ENCODE measurements at places on chromosomes 3 and 15. TPM values are rescaled to one million over a fixed set of nuclear protein-coding genes. Genes with fewer than 3 reads are reported as not detected.

DNA sequence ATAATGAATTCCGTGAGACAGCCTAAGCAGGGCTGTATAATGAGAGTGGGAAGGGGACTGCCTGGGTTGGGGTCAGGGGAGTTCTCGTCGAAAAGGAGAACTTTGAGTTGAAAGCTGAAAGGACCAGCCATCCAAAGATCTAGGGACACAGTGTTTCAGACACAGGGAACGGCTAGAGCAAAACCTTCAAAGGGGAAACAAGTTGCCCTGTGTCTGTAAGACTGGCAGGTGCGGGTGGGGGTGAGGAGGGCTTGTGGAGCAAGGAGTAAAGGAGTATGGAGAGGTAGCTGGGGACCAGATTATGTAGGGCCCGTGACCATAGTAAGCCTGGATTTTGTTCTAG lies 1.3 kb upstream of the SRP14 start:
- DNase-seq: no peak

DNA sequence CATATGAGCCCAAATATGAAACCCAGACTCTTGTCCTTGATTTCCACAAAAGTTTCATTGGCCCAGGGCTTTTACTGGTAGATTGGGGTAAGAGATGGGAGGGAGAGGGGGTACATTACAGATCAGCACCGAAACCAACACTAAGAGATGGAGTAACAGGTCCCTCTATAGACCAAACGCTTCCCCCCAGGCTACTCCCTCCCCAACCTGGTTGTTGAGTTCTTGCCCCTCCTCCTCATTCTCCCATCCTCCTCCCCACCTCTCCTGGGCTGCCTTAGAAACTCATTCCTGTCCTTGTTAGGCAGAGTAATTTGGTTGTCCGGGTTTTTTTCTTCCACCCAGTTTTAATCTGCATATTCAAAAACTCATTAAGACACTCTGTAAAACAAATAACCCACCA lies 74.1 kb downstream of the MESD start:
- DNase-seq: peak; percentile 66

The BTBD1 gene
- total RNA-seq: 34.2 TPM

The NGRN gene
- 88.5 TPM for total RNA-seq

The UNC13C gene
- total RNA-seq: 0.07 TPM

The ACAA1 gene
- total RNA-seq: 46.5 TPM

DNA sequence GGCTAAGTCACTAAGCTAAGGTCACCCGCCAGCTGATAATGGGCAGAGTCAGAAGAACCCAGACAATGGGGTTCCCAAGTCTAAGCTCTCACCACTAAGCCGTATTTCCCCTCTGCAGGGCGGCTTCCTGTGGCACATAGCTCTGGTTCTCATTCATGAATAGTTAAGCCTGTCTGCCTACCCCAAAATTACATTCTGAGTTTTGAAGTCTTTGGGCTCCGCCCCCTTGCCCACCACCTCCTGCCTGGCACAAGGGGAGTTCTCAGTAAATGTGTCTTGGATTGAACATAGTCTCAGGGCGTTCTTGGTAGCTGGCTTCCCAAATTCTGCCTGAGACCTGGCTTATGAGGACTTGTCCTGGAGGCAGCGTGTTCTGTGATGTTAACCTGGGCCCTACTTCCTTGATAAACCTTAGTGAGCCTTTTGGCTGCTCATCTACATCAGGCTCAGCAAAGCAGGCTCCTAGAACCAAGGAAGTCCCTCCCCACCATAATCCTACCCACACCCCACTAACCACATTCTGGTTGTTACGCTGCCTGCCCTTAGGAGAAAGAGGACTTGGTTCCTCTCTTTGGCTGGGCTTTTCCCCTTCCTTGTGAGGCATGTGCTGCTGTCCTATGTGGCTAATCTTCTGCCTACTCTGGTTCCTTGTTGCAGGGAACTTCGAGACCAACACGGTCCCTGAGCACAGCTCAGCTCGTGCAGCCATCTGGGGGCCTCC lies 54.9 kb downstream of the STARD5 start:
- DNase-seq: no peak

GRCh38 chr15:31228980-31229826 lies 97.4 kb upstream of the KLF13 start:
- peak; percentile 27 for DNase-seq

The CHRNA7 gene
- total RNA-seq: 5.6 TPM

DNA sequence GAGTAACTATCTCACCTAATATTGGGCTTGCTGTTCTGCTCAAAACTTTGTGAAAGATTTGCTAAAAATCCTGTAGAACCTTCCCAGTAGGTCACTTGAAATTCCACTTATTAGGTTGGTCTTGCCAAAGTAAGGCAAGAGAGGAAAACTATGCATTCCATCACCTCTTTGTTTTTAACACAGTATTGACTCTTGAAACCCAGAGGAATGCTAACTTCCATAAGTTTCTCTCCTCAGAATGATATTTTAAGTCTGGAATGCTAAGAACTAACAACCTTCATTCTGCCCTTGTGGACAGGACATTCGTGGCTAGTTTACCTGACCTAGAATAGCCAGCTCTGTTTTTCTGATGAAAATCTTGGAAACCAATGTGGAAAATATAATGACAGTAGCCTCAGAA lies 154.5 kb downstream of the TMCO5A start:
- DNase-seq: no peak

DNA sequence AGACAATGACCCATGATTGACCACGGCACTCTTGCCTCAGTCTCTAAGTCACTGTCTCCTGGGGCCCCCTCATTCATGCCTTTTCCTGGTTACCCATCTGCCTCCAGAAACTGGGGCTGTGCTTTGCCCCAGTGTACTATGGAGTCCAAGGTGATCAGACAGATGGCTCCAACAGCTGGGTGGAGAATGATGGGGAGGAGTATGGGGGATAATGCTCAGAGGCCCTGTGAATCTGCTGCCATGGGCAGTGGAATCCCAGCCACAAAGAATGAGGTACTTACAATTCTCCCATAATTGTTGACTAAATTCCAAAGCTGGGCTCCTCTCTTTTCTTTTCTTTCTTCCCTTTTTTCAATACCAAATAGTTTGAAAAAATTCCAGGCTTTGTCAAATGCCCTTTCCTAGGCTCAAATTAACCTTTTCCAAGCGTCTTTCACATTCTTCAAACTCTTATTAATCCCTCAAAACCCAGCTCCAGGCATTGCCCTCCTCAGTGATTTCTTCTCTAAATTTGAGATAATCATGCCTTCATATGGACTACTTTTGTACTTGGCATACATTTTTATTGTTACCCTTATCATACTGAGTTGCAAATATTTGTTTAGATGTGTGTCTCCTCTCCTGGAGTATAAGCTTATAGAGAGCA lies 148.5 kb upstream of the ICE2 start:
- DNase-seq: no peak

The PRR20G gene
- total RNA-seq: not detected

- peak; percentile 84 for DNase-seq
These were observed at the start of gene DPH6 for GRCh38 chr15:35545824-35546510. DPH6 (minus strand) TSS chr15:35546165; CDS start chr15:35546141, 24 bp downstream.

The ACKR4 gene
- total RNA-seq: not detected

GRCh38 chr3:5423076-5423475 lies 235.6 kb downstream of the EDEM1 start:
- no peak for DNase-seq

Measured in WTC11 (cell line).